ENCODE measurements at places on chromosomes 1 and 21.

GRCh38 chr1:234690872-234691271 is 80.9 kb upstream of the IRF2BP2 start:
- no peak for DNase-seq

GRCh38 chr1:17542645-17543044 is 3.1 kb downstream of the ARHGEF10L start:
- DNase-seq, result no peak

- DNase-seq, result no peak
These were observed 108.6 kb upstream of the USP24 start for GRCh38 chr1:55323760-55324159.

GRCh38 chr1:15525050-15526020 is 1.3 kb upstream of the DNAJC16 start:
- DNase-seq, result no peak

- no peak for DNase-seq
These were observed 54.6 kb downstream of the ADSS2 start for GRCh38 chr1:244397131-244397530.

- DNase-seq, result no peak
These were observed 1166.7 kb downstream of the NCAM2 start for GRCh38 chr21:22164912-22165311.

DNA sequence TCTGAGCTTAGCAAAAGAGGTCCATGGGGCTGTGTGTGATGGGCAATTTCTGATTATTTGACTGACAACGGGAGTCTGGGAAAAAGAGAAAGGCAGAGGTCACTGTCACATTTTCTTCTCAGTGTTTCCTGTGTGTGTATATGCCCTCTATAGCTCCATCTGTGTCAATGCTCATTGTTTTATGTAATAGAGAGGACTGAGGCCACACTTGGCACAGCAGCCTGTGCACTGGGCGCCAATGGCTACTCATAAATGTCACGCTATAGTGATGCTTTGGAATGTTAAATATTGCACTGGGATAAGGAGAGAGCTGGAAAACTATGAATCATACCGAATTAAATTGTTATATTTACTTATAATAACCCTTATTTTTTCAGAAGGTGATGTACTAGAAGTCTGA is 365.4 kb downstream of the NEGR1 start:
- DNase-seq, result no peak

DNA sequence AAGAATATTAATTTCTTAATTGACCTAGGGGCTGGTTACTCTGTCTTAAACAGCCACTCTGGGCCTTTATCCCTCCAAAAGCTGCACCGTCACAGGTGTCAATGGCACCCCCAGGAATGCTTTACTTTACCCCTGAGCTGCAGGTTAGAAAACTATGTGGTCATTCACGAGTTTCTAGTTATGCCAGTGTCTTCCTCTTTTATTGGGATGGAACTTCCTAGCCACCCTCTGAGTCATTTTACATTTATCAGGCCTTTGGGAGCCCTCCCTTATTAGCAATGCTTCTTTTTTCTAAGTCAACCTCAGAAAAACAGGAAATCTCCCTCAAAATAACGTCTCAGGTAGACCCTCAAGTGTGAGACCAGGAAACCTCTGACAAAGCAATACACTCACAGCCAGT is 59.4 kb upstream of the USH2A start:
- DNase-seq, result no peak

DNA sequence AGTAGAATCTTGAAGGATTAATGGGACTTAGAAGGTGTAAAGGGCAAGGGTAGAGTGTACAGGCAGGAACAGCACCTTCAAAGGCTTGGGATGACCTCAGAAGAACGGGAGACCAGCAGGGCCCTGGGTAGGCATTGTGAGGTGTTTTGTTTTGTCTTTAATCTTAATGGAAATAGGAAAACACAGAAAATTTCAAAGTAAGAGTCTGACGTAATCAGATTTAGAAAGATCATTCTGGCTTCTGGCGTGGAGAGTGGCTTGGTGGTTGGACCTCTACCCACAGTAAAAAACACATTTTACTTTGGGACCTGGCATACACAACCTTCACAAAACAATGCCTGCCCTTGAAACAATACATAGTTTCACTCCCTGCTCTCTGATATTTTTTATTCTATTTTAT is 4.1 kb downstream of the MOV10 start:
- no peak for DNase-seq

DNA sequence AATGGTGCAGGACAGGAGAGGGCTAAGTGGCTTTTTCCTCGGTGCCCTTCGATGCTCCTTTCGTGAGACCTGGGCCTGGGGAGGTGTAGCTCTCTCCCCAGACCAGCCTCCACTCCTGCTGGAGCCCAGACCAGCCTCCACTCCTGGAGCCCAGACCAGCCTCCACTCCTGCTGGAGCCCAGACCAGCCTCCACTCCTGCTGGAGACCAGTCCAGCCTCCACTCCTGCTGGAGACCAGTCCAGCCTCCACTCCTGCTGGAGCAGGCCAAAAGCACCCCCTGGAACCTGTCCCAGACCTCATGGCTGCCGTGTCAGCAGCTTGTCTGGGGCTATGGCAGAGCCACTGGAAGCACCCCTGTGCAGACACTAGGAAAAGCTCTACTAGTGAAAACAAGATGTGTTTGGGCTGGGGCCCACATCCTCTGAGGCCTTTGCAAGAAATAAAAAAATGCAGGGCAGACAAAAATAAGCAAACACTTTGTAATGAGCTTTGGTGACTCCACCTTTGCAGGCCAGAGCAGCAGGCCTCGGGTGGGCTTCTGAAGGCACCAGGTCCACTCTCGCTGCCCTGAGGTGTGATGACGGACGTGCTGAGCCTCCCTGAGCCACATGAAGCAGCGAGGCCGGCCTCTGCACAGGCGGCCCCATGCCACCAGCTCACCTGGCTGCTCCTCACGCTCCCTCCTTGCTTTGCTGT is 116.0 kb upstream of the IFFO2 start:
- DNase-seq, result no peak

- no peak for DNase-seq
These were observed 43.1 kb downstream of the PTGFRN start for GRCh38 chr1:116952738-116953275.

- no peak for DNase-seq
These were observed 28.0 kb upstream of the RERE start for GRCh38 chr1:8845104-8846097.

- peak; percentile 75 for DNase-seq
These were observed 15.4 kb downstream of the EFNA3 start for GRCh38 chr1:155093911-155094621.

DNA sequence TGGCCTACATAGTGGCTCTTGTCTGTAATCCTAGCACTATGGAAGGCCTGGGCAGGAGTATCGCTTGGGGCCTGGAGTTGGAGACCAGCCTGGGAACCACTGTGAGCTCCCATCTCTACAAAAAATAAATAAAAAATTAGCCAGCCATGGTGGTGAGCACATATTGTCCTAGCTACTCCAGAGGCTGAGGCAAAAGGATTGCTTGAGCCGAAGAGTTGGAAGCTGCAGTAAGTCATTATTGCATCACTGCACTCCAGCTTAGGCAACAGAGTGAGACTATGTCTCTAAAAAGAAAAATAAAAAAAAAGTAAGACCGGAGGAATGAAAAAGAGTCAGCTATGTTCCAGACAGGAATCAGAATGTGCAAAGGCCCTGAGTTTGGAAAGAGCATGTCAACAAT is 115.3 kb downstream of the CYYR1 start:
- no peak for DNase-seq

DNA sequence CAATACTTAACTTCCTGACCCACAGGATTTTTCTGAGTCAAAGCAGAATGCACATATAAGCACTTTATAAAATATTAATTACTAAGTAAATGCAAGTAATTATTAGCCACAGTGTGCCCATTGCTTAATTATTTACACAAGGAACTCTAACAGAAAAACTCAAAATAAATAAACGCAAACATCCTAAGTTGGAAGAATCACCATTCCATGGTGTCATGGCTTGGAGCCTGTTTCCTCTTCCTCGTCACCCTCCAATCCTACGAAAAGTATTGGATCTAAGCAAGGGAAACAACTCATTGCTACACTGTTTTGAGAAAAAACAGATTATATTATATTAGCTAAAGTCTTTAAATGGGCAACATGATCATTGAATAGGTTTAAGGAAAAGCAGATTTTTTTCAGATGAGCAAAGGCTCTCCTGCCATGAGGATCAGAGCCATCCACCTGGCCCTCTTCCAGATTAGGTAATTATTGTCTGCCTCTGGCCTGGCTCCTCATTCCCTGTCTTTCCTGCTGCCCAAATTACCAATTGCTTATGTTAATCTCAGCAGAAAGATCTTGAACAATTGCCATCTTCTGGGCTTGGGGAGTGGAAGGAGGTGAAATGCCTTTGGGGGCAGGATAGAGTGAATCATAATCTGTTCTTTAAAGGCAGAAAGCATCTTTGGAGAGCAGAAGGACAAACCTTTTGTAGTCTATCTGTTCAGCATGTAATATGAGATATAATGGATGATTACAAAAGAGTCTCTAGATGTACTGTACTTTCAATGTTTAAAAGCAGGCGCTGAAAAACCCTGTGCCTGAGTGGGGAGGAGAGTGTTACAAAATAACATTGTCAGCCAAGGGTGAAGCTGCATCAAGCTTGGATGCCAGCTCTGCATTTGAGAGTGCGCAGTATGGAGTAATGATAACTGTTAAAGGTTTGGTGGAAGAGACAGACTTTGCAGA is 121.2 kb downstream of the DUSP10 start:
- DNase-seq, result no peak

DNA sequence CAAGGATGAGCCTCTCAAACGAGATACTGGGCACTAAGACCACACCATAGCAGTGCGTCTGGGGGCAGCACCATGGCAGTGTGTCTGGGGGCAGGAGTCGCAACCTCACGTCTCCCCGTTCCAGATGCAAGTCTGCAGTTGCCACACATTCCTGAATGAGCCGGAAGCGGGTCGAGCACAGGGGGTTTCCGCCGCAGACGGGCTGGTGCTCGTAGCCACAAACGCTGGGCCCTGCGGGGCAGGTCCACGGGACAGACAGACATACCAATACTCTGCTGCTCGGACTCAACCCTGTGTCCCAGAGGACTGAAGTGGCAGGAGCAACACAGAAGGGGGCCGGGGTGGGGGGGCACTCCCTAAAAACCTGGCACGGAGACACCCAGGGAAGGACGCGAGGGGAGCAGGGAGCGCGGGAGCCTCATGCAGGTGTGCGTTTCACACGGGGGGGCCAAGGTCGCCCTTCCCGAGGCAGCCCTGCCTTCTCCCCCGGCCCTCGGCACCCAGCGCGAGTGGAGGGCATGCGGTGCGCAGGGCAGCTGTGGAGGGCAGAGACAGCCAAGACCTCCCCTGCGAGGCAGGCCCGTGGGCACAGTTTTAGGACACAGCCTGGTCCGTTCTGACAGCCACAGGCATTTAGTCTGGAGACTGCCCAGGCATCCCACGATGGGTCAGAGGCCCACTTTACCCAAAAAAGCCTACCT is 24.5 kb downstream of the PTTG1IP start:
- no peak for DNase-seq

DNA sequence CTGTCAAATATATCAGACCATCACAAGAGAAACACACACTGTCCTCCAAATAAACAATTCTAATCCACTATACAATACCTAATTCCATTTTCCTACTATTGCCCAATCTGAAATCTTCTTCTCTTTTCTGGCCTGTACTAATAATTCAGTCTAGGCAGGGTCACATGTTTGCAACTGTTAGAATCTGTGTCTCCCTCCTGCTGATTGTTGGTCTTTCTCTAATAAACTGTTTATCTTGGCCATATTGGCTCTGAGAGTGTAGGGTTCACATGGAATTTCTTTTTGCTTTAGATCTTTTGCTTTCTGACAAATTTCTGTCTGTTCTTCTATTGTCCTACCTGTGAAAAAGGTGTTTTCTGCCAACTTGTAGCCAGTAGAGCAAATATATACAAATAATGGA is 319.9 kb upstream of the ADAMTS5 start:
- DNase-seq, result no peak

DNA sequence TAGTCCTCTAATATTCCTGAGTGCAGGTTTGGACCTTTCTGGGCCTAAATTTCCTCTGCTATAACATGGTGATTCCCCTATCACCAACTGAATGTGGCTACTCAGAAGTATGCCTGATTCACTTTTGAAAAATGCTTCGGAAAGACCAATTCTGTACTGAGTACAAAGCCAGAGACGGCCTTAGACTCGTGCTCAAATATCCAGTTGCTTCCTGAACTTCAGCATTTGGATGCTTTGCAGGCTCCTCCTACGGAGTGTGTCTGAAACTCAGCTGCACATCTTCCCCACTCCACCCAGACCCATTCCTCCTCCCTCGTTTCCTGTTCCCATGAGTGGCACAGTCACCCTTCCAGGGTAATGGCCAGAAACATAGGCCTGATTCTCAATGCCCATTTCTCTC is 98.4 kb upstream of the GADD45A start:
- no peak for DNase-seq

- DNase-seq, result no peak
These were observed 247.4 kb downstream of the MATN1 start for GRCh38 chr1:30475966-30476365.

DNA sequence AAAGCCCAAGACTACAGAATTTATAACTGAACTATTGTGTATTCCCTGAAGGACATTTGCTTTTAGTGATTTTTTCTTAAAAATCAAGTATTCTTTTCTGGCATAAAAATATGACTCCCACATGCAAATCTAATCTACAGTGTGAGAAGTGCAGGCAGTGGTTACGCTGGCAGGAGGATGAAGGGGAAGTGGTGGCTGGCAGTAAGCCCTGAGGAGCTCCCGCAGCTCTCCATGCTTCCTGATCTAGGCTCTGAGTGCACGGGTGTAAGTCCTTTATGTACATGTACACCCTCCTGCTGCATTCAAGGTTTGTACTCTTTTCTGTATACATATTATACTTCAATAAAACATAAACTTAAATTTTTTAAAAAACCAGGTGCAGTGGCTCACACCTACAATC is 67.5 kb upstream of the PRDX6 start:
- DNase-seq, result no peak

GRCh38 chr1:61517345-61517744 is 207.6 kb downstream of the TM2D1 start:
- no peak for DNase-seq

GRCh38 chr1:224861339-224861716 is 68.1 kb upstream of the DNAH14 start:
- DNase-seq, result no peak

DNA sequence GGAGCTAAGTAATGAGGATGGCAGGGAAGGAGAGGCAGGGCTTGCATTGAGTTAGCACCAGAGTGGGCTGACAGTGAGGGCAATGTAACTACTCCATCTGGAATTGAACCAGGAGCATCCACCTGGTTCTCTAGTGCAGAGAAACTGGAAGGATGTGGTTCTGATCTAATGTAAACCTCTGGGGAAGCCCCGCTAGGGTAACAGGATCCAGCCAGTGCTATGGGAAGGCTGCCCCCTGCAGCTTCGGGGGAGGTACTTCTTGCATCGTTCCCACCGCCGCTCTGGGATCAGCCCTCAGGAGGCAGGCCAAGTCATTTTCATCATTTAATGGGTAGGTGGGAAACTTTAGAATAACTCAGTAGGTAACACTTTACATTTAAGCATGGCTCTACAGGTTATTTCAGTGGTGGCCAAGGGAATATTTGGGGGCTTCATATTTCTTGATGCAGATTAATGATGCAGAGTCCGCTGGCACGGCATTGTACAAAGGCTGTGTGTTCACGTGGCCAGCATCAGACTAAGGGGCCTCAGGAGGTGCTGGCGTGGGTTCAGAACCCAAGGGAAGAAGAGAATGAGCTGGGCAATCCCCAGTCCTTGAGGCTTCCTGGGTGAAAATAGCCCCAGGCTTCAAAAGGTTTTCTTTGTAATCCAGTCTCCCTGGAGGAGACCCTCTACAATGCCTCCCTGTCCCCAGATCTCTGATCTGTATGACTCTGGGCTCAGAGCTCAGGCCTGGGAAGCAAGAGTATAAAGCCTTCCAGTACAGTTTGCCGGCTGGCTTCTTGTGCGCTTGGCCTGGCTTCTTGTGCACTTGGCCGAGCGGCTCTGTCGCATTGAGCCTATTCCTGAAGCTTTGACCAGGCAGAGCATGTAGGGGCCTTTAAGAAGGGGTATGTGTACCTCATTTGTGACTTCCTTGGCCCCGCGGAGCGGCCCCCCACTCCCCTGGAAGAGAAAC is 26.4 kb upstream of the KAZN start:
- no peak for DNase-seq

Data from occipital lobe (tissue), 3 donors.